ENCODE measurements at places on chromosomes 3 and 15.

- DNase-seq, result no peak
Measured at GRCh38 chr3:182731764-182732163, 61.5 kb upstream of the ATP11B start.

- DNase-seq, result no peak
Measured at GRCh38 chr3:43913036-43913948, 222.6 kb downstream of the ABHD5 start.

GRCh38 chr3:128714887-128715491 lies 11.0 kb upstream of the RAB7A start:
- DNase-seq, result no peak

GRCh38 chr15:72790302-72790910 lies 6.8 kb upstream of the ADPGK start:
- DNase-seq, result no peak

- no peak for DNase-seq
Measured at GRCh38 chr3:159416856-159417255, 571.8 kb upstream of the IL12A start.

DNA sequence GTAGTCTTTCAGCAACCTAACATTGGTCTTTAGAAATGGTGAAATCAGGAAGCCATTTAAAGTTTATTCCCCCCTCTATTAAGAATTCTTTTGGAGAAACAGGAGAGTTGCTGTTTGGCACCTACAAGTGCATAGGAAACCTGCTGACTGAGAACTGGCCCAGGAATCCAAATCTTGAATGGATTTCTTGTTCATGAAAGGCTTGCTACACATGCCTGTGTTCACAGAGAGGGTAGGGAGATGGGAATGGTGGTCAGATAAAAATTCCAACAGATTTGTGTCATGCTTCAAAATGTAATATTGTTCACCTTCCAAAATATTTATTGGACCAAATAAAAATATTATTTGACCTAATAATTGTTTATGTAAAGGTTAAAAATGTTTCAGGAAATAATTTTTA lies 24.2 kb upstream of the ZPLD1 start:
- DNase-seq, result no peak

GRCh38 chr3:119098619-119099222 lies 47.2 kb upstream of the TEX55 start:
- no peak for DNase-seq

GRCh38 chr3:36992806-36993325 lies at the start of gene EPM2AIP1:
EPM2AIP1 (minus strand) TSS chr3:36993131; CDS start chr3:36993077, 54 bp downstream.
- no peak for DNase-seq

GRCh38 chr3:186593862-186594261 lies 19.0 kb upstream of the AHSG start:
- no peak for DNase-seq

DNA sequence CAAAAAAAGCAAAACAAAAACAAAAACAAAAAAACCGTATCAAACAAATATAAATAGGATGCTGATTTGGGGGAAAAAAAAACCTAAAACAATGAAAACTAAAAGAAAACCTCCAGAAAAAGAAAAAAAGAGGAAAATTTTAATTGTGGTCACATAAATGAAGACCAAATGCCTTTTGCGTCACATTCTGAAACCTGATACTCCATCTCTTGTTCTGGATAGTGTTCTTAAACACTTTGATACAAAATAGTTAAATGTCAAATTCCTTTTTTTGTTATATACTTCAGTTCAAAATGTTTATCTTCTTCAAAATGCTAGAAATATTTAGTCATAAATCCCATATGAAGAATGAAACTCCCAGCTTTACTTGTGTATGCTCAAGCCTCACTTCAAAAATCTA lies 31.0 kb downstream of the COPS2 start:
- no peak for DNase-seq

GRCh38 chr3:13976469-13976868 lies 96.6 kb upstream of the WNT7A start:
- no peak for DNase-seq

GRCh38 chr3:190083635-190084034 lies 37.1 kb downstream of the P3H2 start:
- no peak for DNase-seq

GRCh38 chr15:33083232-33084081 lies 111.1 kb downstream of the FMN1 start:
- DNase-seq, result no peak

- no peak for DNase-seq
Measured at GRCh38 chr3:52615166-52615565, 70.5 kb downstream of the PBRM1 start.

- DNase-seq, result no peak
Measured at GRCh38 chr3:190003681-190004123, 117.0 kb downstream of the P3H2 start.

- no peak for DNase-seq
Measured at GRCh38 chr3:184740509-184741258, 28.8 kb upstream of the MAGEF1 start.

DNA sequence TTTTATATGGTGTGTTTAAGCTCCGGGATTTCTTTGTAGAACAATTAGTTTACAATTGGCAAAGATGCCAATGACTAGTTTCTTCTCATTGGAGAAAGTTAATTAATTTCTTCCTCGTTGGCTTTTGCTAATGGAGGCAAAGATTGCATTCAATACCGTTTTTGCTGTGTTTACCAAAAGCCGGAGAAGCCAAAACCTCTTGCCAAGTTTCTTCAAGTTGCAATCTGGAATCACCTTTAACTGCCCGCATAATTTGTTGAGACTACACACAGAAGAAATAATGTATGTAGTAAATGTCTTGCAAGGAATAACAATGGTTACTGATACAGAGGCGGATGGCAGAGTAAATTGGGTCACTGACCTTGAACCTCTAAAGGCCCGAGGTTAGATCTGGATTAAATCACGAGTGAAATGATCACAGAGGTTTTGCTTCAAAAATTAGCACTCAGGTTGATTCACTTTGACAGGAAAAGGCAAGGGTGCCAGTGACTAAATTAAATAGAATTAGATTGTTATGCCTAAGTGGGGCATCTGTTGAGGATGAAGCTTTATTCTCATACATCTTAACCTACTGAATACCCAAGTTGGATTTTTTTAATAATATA lies 732.1 kb upstream of the NR2F2 start:
- no peak for DNase-seq

GRCh38 chr3:139225548-139225947 lies 118.3 kb upstream of the MRPS22 start:
- DNase-seq, result no peak

DNA sequence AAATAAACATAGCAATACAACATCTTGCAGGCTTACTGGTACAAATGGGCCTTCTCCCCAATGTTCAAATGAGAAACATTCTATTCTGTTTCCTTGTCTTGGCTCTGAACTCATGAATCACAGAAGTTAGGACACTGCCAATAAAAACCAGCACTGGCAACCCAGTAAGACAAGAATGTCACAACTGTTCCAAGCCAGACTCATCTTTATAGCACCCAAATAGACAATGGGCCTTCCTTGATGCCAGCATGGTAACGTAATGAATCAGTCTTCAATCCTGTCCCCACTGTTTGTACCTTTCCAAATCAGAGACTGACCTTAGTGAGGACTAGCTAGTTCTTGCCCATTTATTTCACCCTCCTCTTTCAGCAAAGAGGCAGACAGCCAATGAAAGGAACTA lies 14.1 kb upstream of the RPS17 start:
- DNase-seq, result no peak

DNA sequence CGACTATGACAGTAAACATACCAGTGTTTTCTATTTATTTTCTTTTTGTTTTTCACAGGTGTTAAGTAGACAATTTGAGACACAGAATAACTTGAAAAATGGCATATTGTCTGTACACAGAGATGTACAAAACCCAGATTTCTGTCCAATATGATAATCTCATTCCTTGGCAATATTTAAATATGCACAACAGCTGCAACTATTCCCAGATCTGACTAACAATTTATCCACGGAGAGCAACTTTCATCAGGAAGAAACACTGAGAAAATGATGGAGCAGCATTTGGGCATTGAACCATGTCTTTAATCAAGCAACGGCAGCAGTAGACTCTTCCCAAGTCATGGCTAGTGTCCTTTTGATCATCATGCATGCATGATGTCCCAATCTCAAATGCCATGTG lies 452.6 kb downstream of the ZPLD1 start:
- no peak for DNase-seq

DNA sequence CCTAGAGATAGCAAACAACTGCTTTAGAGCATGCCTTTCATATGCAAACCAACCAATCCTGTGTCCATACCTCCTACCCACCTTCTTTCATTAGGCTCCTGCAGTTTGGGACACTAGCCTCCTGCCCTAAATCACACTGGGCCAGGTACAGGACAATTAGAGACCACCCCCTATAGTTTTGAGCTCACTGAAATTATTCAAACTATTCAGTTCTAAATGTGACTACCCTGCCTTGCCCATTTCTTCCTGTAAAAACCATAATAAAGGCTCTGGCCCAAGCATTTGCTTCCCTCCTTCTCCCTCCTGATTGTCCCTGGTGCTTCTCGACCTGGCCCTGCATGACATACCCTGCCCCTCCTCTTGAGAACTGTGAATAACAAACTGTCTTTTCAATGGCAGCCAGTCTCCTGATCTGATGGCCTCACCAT lies 31.4 kb upstream of the LRIG1 start:
- DNase-seq, result no peak

DNA sequence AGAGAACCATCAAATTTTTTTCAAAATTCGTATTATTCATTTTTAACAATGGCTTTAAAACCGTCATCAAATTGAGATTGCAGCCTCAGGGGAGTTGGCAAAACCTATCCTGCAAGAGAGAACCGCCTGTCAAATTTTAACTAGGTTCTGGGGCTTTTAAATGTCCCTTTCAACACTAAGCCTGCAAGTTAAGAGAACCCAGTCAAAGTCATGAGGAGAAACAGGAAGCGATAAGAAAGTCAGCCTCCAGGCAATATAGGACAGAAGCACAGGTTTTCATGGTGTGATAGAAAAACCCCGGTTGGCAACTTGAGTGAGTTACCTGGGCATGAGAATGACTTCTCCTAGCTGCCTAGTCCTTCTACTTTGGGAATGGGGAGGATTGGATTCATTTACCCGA lies 59.8 kb downstream of the CPNE4 start:
- DNase-seq, result no peak

- DNase-seq, result no peak
Measured at GRCh38 chr3:149545049-149545448, 70.6 kb downstream of the TM4SF4 start.

DNA sequence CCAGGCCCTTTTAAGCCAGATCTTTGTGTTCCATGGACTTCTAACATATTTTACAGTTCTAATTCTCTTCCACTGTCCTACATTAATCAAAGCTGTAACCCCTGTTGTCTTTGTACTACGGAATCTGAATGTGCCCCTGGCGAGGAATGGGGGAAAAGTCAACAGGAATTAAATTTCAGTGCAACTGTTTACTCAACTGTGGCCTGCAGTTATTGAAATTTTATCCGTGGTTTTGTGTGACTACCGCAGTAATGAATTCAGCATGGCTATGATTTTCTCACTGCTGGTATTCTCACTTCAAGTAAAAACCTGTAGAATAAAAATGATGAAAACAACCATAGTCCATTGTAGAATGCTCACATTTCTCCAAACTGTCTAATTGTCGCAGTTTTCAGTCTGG lies 388.0 kb downstream of the FOXP1 start:
- DNase-seq, result no peak

DNA sequence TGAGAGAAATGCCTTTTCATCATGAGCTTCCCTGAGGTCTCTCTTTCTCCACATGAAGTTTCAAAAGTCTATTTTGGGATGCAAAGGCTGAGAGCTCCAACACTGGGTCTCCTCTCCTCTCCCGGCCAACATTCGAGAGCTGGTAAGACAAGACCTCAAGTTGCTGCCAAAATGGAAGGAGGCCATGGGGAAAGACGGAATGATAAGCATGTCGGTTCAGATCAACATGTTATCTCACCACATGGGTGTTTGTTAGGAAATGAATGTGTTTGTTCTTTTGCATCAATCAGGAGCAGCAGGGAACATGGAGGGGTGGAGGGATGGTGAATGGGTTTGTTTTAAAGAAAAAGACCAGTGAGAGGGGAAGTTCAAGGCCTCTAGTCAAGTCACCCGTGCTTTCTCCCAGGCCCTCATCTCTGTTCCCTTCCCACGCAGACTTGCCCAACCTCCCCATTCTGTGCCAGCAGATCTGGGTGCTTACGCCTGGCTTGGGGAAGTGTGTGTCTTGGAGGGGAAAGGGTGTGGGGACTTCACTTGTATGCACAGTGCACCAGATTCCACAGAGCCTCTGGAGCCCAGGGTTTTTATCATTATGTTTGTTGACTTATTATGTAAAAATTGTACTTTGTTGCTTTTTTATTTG lies 23.5 kb upstream of the ATP10A start:
- DNase-seq, result no peak

DNA sequence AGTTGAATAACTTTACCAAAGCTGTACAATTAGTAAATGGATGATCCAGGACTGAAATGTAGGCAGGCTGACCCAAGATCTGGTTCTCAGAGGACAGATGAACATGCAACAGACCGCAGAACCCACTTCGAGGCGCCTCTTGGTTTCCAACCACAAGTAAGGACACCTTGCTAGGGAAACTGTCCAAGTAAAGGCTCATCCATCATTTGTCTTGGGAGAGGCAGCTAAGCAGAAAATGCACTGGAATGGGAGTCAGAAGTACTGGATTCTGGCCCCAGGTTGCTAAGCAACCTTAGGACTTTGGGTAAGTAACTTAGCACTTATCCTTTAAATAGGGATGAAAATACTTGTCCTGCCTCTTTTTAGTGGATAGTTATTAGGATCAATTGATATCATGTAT lies 366.3 kb upstream of the LRRC3B start:
- DNase-seq, result no peak

- no peak for DNase-seq
Measured at GRCh38 chr3:13580256-13581023, 31.5 kb downstream of the FBLN2 start.

- no peak for DNase-seq
Measured at GRCh38 chr3:38536671-38537070, 40.5 kb downstream of the EXOG start.

DNA sequence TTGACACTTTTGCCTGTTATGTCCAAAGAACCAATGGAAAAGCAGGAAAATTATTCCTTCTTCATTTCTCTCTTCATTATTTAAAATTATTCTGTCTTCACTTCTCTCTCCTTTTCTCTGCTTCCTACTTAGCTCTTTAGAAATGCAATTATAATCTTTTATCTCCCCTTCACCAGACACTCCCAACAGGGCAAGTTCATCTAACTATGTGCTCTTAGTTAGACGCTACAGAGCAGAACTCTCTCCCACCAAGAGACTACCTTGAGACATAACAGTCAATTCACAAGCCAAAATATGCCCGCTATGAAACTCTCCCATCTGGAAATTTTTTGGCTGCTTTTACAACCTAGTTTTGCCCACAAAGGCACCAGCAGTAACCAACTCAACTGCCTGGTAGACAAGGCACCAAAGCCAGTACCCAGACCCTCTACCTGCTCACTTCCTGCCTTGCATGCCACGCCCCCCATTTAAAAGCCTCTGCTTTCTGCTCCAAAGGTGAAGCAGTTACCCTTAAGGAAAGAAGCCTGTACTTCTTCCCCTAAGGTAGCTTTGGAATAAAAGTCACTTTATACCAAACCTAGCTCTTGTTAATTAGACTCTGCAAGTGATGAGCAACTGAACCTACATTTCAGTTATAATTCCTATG lies 28.1 kb downstream of the CCRL2 start:
- DNase-seq, result no peak

- no peak for DNase-seq
Measured at GRCh38 chr3:56630966-56631365, 52.1 kb downstream of the TASOR start.

GRCh38 chr15:60213377-60214000 lies 184.3 kb downstream of the ANXA2 start:
- DNase-seq, result no peak

Data from left forelimb (tissue), 1 donor.